KBM-7 (cell line): ENCODE measurements at places on chromosomes 4 and X.

- DNase-seq = no peak
These were observed 43.1 kb downstream of the ATRX start for GRCh38 chrX:77742788-77743476.

DNA sequence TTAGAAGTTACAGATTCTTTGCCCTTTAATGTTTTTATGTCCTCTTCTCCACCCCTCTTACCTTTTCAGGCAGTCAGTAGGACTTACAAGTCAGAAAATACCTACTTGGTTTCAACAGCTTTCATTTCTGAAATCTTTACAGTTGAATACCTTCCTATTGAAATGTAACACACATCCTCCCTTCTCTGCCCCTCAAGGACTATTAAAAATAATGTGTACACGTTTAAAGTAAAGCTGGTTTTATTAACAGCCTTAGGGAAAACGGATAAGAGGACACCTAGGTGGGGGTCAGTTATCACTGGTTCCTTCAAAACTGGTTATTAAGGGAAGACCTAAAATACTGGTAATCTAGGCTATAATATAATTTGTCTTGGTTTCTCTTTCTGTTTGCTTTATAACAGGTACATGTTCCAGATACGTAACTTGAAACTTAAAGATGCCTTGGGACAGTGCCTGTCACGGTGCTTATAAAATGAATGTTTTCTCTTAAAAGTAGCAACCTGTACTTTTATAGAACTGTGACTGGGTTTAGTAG, 1.8 kb downstream of the CCSER1 start:
- no peak for DNase-seq

GRCh38 chr4:81030061-81030980, at the start of gene BMP3:
BMP3 (plus strand) TSS chr4:81030708; CDS start chr4:81031285, 577 bp downstream.
- peak; percentile 23 for DNase-seq

- no peak for DNase-seq
These were observed 1.0 kb upstream of the HTR2C start for GRCh38 chrX:114582698-114583395.
